ENCODE measurements at places on chromosomes 1 and 21.

- DNase-seq, result no peak
These were observed 10.7 kb upstream of the ERICH3 start for GRCh38 chr1:74684301-74684700.

DNA sequence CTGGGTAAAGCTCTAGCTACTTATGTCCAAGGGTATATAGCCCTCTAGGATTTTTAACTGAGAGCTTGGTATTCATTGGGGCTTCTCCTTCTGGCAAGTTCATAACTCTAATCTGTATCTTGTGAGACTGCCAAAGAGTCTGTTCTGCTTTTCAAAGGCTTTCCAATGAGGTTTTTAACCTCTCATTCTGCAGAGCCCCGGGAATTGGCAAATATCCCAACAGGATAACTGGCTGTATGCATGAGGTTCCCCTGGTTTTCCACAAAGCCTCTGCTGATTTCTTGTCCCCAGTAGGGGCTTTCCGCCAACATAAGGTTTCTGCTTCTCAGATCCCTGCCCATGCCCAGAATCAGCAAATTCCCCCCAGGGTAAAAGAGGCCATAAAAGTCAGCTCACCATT is 40.9 kb downstream of the RPL5 start:
- DNase-seq, result no peak

DNA sequence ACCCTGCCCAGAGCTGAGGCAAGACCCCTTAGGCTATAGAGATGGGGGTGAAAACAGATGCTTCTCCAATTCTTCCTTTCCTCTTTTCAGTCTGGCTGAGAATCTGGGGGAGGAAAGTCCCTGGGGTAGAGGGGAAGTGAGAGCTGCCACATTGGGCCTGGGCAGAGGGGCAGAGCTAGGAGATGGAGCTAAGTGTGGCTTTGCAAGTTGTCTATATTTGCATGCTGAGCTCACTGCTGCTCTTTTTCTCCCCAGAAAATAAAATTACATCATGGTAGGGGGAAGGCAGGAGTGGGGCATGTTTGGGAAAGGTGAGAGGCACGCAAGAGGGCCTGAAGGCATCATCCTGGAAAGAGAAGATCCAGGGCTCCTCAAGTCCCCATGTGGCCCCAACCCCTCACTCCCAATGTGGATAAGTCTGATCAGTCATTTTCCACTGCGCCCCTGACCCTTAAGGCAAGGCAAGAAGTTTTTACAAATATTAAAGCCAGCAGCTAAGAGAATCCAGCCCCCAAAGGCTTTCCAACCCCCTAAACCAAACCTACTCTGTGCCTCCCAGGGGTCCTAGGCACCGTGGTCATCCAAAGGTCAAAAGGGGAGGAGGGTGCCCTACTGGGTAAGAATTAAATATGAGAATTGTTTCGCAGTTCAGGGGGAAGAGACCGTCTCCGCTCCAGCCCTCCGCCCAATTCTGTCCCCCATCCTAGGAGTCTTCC is 500 bp upstream of the PEA15 start:
- DNase-seq, result peak; percentile 93

DNA sequence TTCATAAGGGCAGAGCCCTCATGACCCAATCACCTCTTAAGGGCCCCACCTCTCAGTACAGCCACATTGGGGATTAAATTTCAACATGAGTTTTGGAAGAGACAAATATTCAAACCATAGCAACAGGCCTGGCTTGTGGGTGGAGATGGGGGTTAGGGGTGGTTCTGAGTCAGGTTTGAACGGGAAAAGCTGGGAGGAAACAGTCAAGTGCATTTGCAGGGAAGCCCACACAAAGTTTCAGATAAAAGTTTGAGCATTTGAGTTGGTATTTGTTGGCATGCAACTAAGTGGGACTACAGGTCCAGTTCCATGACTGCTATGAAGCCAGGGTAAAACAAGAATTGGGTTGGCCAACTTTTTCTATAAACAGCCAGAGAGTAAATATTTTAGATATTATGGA is 21.0 kb upstream of the PADI2 start:
- DNase-seq, result peak; percentile 43

- no peak for DNase-seq
These were observed 2.7 kb upstream of the SLC1A7 start for GRCh38 chr1:53145051-53145600.

GRCh38 chr1:231183639-231184590 is 22.1 kb downstream of the TRIM67 start:
- DNase-seq, result no peak

GRCh38 chr1:3788756-3789420 is 7.4 kb downstream of the LRRC47 start:
- DNase-seq, result no peak

GRCh38 chr1:89200663-89201062 is 1.9 kb upstream of the GBP4 start:
- DNase-seq, result no peak

DNA sequence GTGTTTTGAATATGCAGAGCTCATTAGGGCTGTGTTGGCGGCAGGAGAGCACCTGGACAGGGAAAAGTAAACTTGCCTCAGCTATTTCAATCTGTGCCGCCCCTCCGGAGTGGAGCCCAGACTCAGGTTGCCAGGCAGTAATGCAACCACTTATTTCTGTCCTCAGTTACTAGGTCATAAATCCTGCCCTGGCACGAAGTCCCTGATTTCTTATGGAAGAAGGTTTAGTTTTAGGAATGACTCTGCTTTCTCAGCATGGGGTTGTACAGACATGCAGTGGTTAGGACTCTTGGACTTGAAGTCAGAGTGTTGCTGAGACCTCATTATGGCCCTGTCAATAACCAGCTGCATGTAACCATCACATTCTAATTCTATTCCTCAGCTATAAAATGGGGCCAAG is 98.3 kb upstream of the FGGY start:
- no peak for DNase-seq

DNA sequence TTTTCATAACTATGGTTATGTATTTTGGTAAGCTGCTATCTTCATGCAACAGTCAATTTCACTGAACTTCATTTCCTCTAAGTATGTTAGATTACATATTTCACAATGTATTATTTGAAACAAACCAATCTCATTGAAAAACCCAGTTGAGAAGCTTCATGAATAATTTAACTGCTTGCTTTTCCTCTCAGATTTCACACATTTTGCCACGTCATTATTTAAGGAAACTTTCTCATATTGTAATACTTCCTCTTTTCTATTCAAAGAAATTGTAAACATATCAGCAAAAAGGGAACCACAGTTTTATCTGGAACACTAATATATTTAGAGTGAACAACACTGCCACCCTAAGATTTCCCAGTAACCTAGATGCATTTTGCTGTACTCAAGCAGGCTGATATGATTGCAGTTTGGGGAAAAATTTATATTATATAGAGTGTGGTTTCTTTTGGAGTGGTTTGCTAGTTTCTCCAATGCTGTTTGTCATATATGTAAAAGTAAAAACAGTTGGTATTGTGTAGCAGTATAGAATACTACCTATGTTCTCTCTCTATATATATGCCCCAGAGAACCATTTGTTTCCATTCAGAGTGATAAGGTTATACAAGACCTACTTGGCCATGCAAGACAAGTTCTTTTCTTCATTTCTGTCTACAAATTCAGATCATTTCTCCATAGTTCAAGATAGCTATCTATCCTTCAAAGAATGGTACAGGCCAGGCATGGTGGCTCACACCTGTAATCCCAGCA is 28.4 kb upstream of the AHCTF1 start:
- peak; percentile 97 for DNase-seq

- DNase-seq, result no peak
These were observed 5.3 kb downstream of the DTL start for GRCh38 chr1:212040629-212041412.

DNA sequence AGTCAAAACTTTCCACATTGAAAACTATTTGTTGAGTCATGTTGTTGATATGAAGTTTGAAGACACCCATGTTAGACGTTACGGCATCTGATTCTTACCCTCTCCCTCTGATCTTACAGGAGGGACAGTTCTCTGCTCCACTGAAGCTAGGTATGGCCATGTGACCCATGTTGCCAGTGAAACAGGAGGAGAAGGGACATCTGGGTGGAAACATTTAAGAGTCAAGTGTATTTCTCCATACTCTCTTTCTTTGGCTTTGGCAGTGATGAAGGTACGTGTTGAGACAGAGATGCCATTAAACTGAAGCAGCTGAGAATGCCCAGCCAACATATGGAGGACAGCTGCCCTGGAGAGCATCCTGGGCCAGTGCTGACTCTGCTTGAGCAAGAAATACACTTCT is 198.4 kb upstream of the PTGFR start:
- DNase-seq, result no peak

- DNase-seq, result peak; percentile 71
These were observed 101.3 kb upstream of the ACTL8 start for GRCh38 chr1:17653728-17654351.

All from suppressor macrophage treated with lipopolysaccharide for 1 hour (primary cell).